ENCODE measurements at places on chromosomes 1 and 21. TPM values are rescaled to one million over a fixed set of nuclear protein-coding genes. Genes with fewer than 3 reads are reported as not detected.

The PTTG1IP gene
- 496 TPM for total RNA-seq

The AMY1C gene
- not detected for total RNA-seq

The PTPRC gene
- 0.23 TPM for total RNA-seq

The DENND2C gene
- total RNA-seq = 4.6 TPM

GRCh38 chr1:39905172-39905571 is 3.5 kb upstream of the MYCL start:
- DNase-seq = no peak

GRCh38 chr1:200429221-200429751 is 19.4 kb upstream of the ZNF281 start:
- peak; percentile 44 for DNase-seq

- DNase-seq = no peak
Observed at GRCh38 chr1:72845981-72846380, 563.6 kb upstream of the NEGR1 start.

- no peak for DNase-seq
Observed at GRCh38 chr1:184940226-184940625, 34.1 kb downstream of the NIBAN1 start.

The RIPPLY3 gene
- total RNA-seq = not detected

The TFF2 gene
- total RNA-seq = not detected

GRCh38 chr1:213444224-213444623 is 393.2 kb downstream of the RPS6KC1 start:
- DNase-seq = no peak

DNA sequence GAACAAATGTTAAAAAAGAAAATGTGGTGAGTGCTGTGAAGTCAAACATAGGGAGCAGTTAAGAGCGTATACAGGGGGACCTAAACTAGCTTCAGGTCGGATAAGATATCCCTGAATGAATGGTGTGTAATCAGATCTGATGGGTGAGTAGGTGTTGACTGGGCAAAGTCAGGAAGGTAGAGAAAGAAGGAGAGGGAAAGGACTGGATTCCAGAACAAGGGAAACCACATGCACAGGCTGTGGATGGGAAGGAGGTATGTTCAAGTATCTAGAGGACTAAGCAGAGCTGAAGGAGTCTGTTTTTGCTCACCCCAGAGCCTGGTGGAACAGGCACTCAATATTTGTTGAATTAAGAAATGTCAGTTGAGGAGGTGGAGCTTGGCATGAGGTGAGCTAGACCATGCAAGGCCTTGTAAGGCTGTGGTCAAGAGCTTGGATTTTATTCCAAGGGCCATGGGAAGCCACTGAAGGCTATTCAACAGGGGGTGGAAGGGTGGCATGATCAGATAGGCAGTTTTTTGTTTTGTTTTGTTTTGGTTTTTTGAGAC is 27.4 kb downstream of the MAP7D1 start:
- no peak for DNase-seq

- DNase-seq = peak; percentile 37
Observed at GRCh38 chr1:94418664-94419655, 771 bp downstream of the ABCD3 start.

GRCh38 chr1:99994496-99994895 is 24.7 kb downstream of the SLC35A3 start:
- DNase-seq = no peak

DNA sequence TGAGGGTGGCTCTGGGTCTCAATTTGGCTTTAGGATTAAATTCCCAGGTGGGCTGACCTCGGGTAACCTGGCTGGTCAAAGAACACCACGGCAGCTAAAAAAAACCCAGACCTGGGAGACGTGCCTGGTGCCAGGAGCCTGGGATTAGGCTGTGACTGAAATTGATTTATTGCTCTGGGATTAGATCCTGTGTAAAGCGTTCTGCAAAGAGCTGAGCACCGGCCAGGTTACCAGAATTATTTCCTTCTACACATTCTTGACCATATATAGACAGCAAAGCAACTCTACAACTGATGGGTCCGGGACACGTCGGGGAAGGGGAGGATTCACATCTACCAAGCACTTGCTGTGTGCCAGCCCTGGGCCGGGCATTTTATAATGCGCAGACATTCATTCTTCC is 45.2 kb downstream of the TMCO4 start:
- DNase-seq = no peak

The C1orf226 gene
- total RNA-seq = 0.63 TPM

- DNase-seq = no peak
Observed at GRCh38 chr1:214071469-214071868, 83.7 kb downstream of the PROX1 start.

DNA sequence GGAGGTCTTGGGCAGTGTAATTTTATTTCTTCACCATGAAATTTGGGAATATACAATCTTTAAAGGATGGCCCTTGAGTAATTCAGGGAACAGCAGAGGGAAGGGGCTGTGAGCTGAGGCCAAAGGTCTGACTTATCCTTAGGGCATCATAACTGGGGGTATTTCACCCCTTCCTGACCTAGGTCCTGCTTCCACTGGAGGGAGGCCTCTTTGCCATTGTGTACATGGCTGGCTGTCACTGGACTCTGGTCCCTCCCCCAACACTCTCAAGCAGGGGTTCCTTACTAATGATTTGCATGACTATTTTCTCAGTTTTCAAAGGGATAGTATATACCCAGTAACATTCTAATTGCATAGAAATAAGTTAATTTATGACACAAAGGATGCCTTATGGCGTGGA is 7.2 kb upstream of the PSRC1 start:
- no peak for DNase-seq

GRCh38 chr1:6130596-6130995 is 49.5 kb downstream of the CHD5 start:
- DNase-seq = no peak

Data from LHCN-M2 (cell line).